Activated CD4-positive, alpha-beta T cell treated with anti-CD3 and anti-CD28 coated beads, Interleukin-2, amount 10 ng/mL, durations not matched to agents 24 days and 14 days (primary cell): ENCODE measurements at places on chromosomes 2 and 18. TPM values are rescaled to one million over a fixed set of nuclear protein-coding genes. Genes with fewer than 3 reads are reported as not detected.

GRCh38 chr18:77014538-77014937, 118.0 kb downstream of the MBP start:
- H3K36me3 ChIP-seq, result peaks cover 55% of the 10 kb centered on the region
- no peak overlapping the region for H3K4me3 ChIP-seq
- no peaks in the 10 kb centered on the region for H3K27me3 ChIP-seq
- no peak for DNase-seq
- peaks cover 19% of the 10 kb centered on the region for H3K4me1 ChIP-seq

DNA sequence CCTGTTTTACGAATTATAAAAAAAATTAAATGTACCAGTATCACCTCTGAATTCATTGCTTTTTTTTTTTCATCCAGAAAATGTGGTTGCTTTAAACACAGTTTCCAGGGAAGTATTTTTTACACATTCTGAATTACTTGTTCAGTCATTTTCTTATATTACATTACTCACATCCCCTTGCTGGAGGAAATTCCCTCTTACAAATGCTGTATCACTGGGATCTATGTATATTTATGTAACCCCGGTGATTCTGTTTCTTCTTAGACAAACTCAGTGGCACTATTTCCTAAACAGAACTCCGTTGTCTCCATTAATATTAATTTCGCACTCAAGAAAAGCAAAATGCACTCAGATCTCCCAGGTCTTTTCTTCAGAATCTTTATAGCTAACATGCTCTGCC, 1078.5 kb upstream of the ZEB2 start:
- H3K27ac ChIP-seq, result no peak overlapping the region
- no peaks in the 10 kb centered on the region for H3K4me1 ChIP-seq
- no peak overlapping the region for H3K4me3 ChIP-seq
- no peak for DNase-seq

- H3K36me3 ChIP-seq, result peaks cover 7% of the 10 kb centered on the region
- no peak overlapping the region for H3K27ac ChIP-seq
- no peak overlapping the region for H3K4me3 ChIP-seq
- peaks cover 19% of the 10 kb centered on the region for H3K27me3 ChIP-seq
Measured at GRCh38 chr2:6824962-6825361, 40.7 kb downstream of the CMPK2 start.

DNA sequence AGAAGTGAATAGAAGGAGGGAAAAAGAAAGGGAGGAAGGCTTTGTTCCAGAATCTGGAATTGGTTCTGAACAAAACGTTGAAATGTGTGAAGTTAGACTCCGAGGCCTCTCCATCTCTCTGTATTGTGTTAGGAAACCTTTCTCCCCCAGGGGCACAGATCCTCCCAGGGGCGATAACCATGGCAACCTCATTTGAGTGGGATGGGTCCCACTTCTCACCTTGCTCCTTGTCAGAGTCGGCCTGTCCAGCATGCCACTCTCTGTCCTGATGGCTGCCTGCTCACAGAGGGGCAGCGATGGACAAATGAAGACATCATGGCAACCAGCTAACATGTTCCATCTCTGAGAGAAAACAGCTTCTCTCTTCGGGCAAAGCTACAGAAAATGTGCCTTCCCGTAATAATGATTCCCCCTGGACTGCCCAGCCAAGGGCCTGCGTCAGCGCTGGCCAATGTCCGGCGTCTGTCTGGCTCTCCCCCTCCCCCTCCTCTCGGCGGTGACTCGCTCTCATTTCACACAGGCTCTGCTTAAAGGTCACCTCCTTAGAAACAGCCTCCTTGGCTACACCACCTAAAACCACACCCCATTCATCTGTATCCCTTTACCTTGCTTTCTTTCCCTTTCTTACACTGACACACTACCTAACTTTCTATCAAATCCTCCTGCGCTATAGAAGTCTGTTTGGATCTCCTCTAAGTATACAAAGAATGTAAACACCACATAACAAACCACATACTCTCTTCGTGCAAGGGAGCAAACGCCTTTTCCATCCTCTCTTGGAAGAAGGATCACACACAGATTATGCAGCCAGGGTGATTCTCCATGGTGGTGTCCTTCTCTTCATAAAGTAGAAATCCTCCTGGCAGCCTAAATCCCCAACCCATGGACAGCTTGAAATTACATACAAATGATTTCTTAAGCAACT, 32.1 kb upstream of the TTC39C start:
- H3K27ac ChIP-seq, result no peak overlapping the region
- DNase-seq, result no peak
- H3K4me1 ChIP-seq, result peaks cover 10% of the 10 kb centered on the region
- H3K27me3 ChIP-seq, result peaks cover 9% of the 10 kb centered on the region

RAB6C gene
- total RNA-seq, result not detected in 2 replicates

CYP27A1 gene
- 0.09 TPM in 1 of 2 replicates, not detected in the other for total RNA-seq

DNA sequence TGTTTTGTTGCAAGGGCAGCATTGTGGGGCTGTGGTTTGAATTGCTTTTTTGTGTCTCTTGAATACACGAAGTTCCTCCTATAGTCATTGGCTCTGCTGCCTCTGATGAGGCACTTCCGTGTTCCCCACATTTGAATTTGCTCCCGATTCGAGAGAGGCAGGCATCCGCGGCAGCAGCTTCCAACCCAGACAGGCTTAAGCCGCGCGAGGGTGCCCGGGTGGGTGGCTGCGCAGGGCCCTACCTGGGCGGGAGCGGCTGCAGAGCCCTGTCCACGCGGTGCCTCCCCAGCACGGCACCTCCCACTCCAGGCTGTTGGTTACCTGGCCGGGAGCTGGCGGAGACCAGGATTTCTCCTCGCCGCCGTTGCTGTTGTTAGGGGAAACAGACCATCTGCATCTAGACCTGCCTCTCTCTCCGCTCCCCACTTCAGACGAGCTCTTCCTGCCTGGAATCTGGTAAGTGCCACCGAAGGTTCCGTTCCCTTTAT, 151.3 kb downstream of the NEDD4L start:
- H3K4me1 ChIP-seq, result peaks cover 4% of the 10 kb centered on the region
- peak; percentile 70 for DNase-seq
- H3K27ac ChIP-seq, result no peak overlapping the region
- H3K27me3 ChIP-seq, result peaks cover 25% of the 10 kb centered on the region
- peak overlapping the region; percentile 69 for H3K4me3 ChIP-seq
- H3K36me3 ChIP-seq, result no peaks in the 10 kb centered on the region

DNA sequence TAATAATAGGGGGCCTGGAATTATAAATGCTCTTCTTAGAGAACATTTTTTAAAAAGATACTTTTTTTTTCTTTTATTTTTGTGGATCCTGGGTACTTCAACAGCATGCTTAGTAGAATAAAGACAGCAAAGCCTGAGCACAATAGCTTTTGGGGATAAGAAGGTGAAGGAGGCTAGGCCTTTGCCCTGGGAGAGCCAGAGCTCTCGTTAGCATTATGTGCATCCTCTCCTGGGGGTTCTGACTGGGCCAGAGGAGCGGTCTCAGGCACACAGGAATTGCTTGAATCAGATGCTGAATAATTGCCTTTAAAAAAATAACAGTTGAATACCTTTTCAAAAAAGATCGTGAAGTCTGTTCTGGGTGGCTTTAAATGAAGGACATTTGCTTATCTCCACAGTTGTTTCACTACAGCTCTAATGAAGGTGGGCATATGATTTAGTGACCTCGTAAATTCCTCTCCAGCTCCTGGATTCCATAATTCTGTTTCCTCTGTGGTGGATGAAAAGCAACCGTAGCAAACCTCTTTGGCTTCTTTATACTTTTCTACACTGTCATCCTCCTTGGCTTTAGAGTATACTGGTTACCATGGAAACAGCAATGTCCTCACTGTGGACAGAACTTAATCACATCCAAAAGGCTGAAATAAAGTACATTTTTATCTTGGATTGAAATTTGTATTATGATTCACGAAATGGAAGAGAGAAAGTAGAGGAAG, 133.8 kb downstream of the MAIP1 start:
- no peaks in the 10 kb centered on the region for H3K4me1 ChIP-seq
- no peak for DNase-seq
- no peak overlapping the region for H3K4me3 ChIP-seq
- H3K27ac ChIP-seq, result no peak overlapping the region
- peaks cover 8% of the 10 kb centered on the region for H3K27me3 ChIP-seq

- H3K27me3 ChIP-seq, result no peaks in the 10 kb centered on the region
- DNase-seq, result no peak
- no peak overlapping the region for H3K27ac ChIP-seq
- peaks cover 22% of the 10 kb centered on the region for H3K36me3 ChIP-seq
- H3K4me1 ChIP-seq, result no peaks in the 10 kb centered on the region
Measured at GRCh38 chr2:239055756-239056493, 208.0 kb downstream of the TWIST2 start.

DNA sequence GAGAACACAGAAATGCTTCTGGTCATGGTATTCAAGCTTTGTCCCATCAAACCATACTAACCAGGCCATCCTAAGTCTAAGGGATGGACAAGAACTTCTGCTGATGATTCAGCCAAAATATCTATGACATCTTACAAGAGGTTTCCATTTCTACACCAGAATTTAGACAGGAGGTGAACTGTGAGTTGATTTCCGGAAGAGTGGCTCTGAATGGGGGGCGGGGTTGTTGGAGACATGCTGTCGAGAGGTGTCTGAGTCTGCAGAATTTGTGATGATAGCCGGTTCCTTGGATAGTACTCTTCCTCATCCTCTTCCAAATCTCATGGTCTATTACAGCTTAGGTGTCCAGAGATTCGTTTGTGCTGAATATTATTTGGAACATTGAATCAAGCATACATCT, 408.7 kb upstream of the TCF4 start:
- no peaks in the 10 kb centered on the region for H3K27me3 ChIP-seq
- no peaks in the 10 kb centered on the region for H3K4me1 ChIP-seq
- no peaks in the 10 kb centered on the region for H3K36me3 ChIP-seq
- H3K4me3 ChIP-seq, result no peak overlapping the region
- no peak overlapping the region for H3K27ac ChIP-seq

DNA sequence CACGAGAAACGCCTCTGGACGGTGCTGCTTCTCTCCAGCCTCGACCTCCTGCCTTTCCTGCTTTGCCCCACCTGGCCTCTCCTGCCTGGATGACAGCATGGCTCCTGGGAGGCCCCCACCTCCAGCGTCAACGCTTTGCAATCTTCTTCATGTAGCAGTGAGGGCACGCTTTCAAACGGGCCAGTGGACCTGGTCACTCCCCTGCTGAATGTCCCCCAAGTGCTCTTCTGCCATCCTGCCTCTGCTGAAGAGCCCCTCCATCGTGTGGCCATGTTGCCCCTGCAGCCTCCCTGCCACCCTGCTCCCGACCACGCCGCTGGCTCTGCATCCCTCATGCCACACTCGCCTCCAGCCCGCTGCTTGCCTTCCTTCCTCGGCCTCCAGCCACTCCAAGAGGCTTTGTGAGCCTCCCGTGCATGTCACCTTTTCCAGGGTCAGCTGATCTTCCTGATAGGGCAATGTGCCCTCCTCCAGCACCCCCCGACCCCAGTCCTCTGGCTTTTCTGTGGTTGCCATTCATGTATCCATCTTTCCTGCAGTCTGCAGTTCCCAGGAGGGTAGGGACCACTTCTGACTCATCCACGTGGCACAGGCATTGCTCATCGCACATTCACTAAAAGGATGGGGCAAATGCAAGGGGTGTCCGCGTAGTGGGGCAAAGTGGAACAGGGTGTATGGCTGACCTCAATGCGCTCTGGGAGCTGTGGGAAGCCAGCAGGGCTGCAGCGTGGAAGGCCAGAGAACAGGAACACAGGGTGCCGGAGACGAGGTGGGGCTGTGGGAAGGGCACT, 268.8 kb downstream of the TWIST2 start:
- H3K4me1 ChIP-seq, result peaks cover 11% of the 10 kb centered on the region
- peaks cover 11% of the 10 kb centered on the region for H3K36me3 ChIP-seq
- H3K27me3 ChIP-seq, result no peaks in the 10 kb centered on the region
- H3K4me3 ChIP-seq, result no peak overlapping the region
- DNase-seq, result no peak
- H3K27ac ChIP-seq, result peak overlapping the region; percentile 41

DNA sequence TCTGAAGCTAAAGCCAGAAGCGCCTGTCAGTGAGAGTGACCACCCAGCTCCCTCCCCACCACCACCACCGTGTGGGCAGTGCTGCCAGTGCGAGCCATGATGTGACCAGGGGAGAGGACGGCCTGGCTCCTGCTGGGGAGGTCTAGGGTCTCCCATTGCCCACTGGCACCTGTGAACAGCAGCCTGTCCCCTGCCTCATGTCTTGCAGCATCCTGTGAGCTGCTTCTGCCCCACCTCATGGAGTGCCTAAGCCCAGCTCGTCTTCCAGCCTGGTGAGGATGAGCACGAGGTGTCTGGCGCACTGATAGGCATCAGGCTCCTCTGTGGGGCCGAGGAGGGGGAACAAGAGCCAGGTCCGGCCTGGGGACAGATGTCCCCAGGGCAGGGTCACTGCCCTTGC, 61.4 kb downstream of the FAM168B start:
- no peak overlapping the region for H3K27ac ChIP-seq
- H3K4me1 ChIP-seq, result no peaks in the 10 kb centered on the region
- no peak for DNase-seq
- peaks cover 28% of the 10 kb centered on the region for H3K27me3 ChIP-seq

ACTG2 gene
- total RNA-seq, result not detected in 2 replicates

PLEKHH2 gene
- 0.52 and 0.65 TPM in 2 replicates for total RNA-seq

LRP2 gene
- 0.09 and 0.28 TPM in 2 replicates for total RNA-seq

ONECUT2 gene
- total RNA-seq, result not detected in 2 replicates

BZW1 gene
- total RNA-seq, result 489 and 490 TPM in 2 replicates

- no peaks in the 10 kb centered on the region for H3K4me1 ChIP-seq
- no peaks in the 10 kb centered on the region for H3K27me3 ChIP-seq
- H3K36me3 ChIP-seq, result no peaks in the 10 kb centered on the region
- H3K4me3 ChIP-seq, result no peak overlapping the region
- no peak for DNase-seq
Measured at GRCh38 chr18:6159426-6159825, 255.3 kb downstream of the L3MBTL4 start.

DNA sequence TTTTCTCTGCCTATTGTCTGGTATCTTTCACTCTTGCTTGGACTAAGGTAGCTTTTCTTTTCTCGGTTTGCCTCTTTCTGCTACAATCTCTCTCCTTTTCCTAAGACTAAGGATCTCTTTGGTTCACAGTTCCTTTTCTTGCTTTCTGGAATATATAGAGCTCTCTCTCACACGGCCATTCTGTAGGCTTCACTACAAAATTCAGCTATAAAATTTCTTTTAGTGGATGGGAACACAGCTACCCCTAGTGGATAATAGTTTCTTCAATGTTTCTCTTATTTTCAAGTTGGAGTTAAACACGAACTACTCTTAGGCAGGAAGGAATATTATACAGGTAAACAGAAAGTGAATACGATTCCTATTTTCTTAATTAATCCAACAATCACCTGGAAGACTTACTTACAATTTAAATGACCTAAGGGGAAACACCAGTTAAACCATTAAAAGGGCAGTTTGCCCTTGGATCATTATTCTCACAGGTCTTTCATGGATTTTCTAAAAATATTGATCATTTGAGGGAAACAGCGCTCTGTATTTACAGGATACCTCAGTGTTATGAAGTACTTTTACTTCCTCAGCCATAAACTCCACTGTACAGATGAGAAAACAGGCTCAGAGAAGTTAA, 140.5 kb downstream of the LRP2 start:
- no peak overlapping the region for H3K27ac ChIP-seq
- H3K27me3 ChIP-seq, result peaks cover 5% of the 10 kb centered on the region
- H3K36me3 ChIP-seq, result no peaks in the 10 kb centered on the region
- no peak for DNase-seq
